Activated T-cell treated with anti-CD3 and anti-CD28 coated beads for 48 hours (primary cell): ENCODE measurements at places on chromosomes 7 and 10.

- DNase-seq = no peak
Observed at GRCh38 chr10:13087986-13088618, 11.9 kb upstream of the OPTN start.

DNA sequence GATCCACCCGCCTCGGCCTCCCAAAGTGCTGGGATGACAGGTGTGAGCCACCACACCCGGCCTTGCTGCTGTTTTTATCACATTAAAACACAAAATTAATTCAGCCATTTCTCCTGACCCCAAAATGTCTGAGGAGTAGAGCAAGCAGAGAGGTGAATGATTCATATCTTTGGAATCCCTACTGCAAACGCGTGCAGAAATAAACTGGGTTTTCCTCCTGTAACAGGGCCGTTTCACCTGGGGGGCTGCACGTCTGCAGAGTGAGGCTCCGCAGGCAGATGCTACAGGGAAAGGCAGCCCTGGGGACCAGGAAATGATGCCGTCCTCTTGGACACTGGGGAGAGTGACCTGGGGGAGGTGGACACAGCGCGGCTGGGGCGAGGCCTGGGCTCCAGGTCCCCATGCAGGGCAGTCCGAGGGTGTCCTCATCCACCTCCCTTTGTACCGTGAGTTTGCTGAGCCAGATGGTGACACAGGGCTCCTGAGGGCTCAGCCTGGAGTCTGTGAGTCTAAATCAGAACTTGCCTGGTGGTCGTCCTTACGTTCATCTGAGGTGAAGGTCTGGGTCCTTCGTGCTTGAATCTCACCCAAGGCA is 41.9 kb downstream of the PDGFA start:
- no peak for DNase-seq

DNA sequence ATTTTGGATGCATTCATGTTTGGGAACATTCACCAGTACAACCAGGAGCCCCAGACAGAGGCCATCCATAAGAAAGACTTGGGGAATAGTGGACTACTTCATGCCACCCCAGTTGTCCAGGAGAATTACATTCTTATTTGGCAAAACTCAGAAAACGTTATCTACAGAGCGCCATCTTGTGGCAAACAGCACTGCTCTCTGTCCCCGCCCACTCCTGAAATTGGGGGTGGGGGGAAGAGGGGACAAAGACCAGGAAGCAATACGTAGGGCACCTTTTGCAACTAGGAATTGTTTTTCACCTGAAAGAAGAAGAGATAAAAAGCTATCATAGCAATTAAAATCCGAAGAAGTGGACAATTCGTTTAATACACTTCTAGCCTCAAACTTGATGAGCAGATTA is 134.6 kb upstream of the MGMT start:
- peak; percentile 4 for DNase-seq

DNA sequence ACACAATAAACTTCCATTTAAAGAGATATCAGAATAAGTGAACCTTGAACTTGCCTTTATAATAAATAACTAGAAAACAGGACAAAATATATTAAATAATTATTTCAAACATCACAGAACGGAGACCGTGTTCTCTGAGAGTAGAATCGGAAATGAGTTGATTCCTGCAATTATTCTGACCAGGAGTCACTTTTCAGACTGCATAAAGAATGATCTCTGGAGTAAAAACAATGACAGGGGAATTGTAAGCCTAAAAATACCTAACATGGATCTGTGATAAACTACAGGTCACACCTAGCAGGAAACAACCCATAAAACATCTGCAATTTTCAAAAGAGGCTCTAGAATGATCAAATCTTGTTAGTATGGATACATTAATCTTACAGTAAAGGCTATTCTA is 577.5 kb upstream of the SORCS1 start:
- no peak for DNase-seq

- DNase-seq = no peak
Observed at GRCh38 chr10:111075577-111076185, 1.1 kb upstream of the ADRA2A start.

DNA sequence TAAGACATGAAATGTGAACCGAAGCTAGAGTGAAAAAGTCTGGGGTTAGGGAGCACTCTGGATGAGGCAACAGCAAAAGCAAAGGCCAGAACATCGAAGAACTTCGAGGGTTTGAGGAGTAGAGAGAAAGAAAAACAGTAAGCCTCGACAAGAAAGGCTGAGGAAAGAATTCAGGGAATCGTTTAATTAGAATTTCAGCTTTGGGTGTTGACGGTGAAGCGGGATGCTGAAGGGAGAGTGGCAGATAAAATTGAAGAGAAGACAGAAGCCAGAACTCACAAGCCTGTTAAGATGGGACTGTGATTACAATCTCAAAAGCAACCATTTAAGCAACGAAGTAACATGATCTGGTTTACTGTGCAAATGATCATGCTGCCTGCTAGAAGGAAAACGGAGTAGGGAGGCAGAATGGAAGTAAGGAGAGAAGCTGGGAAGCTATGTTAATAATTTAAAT is 2.1 kb downstream of the TRDMT1 start:
- DNase-seq = no peak

GRCh38 chr10:132434405-132435005 is 37.5 kb downstream of the PWWP2B start:
- peak; percentile 57 for DNase-seq

GRCh38 chr7:73308074-73308664 is 457 bp downstream of the NSUN5 start:
- no peak for DNase-seq

DNA sequence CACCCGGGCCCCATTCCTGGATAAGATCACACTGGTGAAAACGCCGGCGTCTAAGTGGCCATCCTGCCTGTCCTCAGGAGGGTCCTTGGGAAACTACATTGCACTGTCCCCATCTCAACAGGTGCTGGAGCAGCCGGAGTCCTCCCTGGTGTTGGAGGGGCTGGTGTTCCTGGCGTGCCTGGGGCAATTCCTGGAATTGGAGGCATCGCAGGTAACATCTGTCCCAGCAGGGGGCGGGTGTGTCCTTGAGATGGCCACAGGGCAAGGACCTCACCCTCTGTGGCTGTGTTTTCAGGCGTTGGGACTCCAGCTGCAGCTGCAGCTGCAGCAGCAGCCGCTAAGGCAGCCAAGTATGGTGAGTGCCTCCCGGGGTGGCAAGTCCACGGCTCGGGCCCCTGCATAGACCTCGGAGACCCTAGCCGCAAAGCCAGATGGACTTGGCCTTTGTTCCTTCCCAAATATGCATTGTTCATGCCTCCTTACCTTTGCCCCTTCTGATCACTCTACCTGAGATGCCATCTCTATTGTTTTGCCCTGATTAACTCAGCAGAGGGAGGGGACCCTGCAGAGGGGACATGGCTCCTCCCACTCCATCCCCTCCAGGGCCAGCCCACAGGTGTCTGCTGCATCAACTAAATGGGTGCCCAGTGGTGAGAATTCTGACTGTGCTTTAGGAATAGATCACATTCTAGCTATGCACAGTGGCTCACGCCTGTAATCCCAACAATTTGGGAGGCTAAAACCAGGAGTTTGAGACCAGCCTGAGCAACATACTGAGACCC is 23.8 kb downstream of the ELN start:
- DNase-seq = no peak

DNA sequence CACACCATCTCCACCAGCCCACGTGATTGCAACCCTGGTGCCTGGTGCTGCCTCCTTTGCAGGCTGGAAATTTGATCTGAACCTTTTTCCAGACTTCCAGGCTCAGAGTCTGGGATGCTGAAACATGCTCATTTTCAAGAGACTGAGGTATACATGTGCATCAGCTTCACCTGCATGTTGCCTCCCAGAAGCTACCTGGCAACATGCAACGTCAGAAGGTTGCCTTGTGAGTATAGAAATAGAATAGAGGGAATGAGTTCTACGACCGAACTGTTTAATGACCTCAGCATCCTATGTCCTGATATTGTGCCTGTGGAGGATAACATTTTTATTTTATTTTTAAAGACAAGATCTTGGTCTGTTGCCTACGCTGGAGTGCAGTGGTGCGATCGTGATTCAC is 1.9 kb upstream of the ZNF212 start:
- no peak for DNase-seq

DNA sequence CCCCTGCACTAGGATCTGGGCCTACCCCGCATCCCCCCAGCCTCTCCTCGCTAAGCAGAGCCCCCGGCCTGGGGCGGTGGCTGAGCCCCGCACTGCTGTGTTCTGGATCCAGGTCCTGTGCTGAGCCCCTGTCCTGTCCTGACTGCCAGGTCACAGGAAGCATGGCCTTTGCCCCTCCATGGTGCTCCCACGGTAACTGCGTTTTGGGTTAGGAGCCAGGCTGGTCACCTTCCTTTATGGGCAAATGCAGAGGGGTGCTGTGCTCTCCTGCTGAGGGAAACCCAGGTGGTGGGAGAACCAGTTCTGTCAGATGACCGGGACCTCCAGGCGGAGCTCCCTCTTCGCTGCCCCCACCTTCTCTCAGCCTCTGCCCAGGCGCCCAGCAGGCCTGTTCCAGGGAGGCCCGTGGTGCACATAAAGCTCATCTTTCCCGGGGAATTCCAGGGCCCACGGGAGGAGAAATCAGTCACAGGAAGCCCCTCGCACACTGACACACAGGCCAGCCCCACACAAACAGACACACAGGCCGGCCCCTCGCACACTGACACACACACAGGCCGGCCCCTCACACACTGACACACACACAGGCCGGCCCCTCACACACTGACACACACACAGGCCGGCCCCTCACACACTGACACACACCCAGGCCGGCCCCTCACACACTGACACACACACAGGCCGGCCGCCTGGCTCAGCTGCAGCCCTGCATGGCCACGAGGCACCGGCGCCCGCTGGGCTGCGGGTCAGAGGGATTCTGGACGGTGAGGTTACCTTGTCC is 75.6 kb downstream of the CFAP46 start:
- DNase-seq = no peak

GRCh38 chr10:46297406-46298204 is 10.8 kb downstream of the ANTXRL start:
- DNase-seq = no peak

GRCh38 chr10:11208908-11209829 is 191.5 kb downstream of the CELF2 start:
- no peak for DNase-seq

DNA sequence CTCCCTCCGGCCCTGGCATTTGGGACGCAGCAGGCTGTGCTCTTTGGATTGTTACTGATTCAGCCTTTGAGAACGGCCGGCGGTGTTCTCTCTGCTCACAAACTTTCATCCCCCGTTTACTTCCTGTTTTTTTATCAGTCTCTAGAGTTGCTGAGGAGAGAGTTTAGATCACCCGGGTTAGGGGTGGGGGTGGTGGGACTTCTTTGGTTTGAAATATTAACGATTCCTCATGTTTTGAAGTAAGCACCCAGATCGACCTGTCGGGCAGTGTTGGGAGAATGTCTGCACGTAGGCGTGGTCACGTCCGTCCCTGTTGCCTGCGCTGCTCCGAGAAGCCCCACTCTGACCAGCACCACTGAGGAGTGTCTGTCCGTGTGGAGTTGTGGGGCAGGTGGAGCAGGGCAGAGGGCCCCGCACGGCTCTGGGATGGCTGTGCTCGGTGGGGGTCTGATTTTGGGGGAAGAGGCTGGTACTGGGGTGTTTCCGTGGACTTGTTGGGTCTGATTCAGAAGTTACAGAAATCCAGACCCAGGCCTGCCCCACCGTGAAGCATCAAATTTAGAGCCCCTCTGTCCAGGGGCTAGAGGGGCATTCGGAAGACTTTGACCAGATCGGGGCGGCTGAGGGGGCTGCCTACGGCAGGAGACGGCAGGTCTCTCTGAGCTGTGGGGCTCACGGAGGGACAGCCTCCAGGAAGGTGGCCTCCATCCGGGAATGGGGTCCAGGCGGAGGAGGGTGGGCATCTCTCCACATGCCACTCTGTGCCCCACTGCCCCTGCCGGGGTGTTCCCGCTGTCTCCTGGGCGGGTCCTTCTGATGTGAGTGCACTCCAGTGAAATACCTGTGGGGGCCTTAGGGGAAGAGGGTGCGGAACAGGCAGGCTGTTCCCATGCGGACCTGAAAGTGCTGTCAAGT is 7.4 kb downstream of the INPP5A start:
- DNase-seq = no peak

DNA sequence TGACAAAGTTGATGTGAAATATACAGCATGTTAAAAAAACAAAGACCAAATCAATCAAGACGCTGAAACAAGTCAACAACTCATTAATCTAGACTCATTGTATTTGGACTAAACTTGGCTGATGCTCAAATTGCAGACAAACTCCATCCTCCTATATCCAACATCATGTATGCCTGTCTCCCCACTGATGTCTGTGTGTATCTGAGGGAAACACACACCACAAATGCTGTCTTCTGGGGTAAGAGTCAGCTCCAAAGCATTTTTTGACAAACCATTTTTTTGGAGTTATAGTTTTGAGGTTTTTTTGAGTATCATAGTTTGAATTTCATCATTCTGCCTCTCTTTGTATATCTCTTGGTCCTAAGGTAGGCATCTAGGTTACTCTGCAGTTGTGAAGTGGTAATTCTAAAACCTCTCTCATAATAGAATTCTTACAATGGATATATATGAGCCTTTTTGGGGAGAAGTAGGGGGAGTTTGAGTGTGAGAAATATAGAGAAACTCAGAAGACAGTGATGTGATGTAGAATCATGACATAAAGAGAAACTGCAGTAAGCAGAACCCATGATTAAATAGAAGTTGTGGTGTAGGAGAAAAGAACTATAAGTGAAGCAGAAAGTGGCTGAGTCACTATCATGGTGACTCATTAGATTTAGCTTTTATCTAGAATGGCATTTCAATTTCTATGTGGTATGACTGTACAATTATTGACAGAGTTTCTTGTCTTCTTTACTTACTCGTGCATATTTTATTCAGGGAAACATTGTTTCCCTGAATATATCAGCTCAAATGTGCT is 1531.1 kb upstream of the LRRTM3 start:
- no peak for DNase-seq

GRCh38 chr10:18010050-18010449 is 58.3 kb downstream of the SLC39A12 start:
- DNase-seq = no peak
